ENCODE measurements at places on chromosomes 2 and 18. TPM values are rescaled to one million over a fixed set of nuclear protein-coding genes. Genes with fewer than 3 reads are reported as not detected.

- no peaks in the 10 kb centered on the region for H3K4me1 ChIP-seq
- H3K4me3 ChIP-seq = no peak overlapping the region
- no peak for DNase-seq
- no peaks in the 10 kb centered on the region for H3K36me3 ChIP-seq
These were observed 153.6 kb upstream of the DSEL start for GRCh38 chr18:67670024-67670543.

GRCh38 chr18:43160509-43160908 lies 45.0 kb upstream of the RIT2 start:
- no peak overlapping the region for H3K4me3 ChIP-seq
- no peak overlapping the region for H3K27ac ChIP-seq
- H3K27me3 ChIP-seq = no peaks in the 10 kb centered on the region
- DNase-seq = no peak

DNA sequence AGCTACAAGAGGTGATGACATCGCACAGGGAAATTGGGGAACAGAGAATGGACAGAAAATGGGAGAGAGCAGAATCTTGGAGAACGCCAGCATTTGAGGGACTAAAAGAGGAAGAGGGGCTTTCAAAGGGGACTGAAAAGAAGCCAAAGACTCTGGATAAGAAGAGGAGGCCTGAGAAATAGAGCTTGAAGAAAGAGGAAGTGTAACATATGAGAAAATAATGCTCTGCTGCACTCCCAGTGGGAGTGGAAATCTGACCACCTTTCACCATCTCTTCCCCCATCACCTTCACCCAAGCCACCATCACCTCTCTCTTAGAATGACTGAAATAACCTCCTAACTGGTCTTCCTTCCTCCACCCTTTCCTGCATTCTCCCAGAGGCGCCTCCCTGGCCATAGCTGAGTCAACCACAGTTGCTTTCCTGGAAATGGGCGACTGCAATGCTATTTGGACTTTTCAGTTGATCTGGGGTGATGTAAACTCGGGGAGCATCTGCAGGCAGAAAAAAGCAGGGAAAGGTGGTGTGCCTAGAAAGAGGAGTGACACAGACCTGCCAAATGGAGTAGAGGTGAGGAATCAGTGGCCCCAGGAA lies 16.8 kb downstream of the CXCR1 start:
- H3K36me3 ChIP-seq = peaks cover 10% of the 10 kb centered on the region
- no peak overlapping the region for H3K4me3 ChIP-seq
- H3K27me3 ChIP-seq = peaks cover 25% of the 10 kb centered on the region
- no peak for DNase-seq
- H3K27ac ChIP-seq = peak overlapping the region; percentile 33
- H3K4me1 ChIP-seq = peaks cover 12% of the 10 kb centered on the region

DNA sequence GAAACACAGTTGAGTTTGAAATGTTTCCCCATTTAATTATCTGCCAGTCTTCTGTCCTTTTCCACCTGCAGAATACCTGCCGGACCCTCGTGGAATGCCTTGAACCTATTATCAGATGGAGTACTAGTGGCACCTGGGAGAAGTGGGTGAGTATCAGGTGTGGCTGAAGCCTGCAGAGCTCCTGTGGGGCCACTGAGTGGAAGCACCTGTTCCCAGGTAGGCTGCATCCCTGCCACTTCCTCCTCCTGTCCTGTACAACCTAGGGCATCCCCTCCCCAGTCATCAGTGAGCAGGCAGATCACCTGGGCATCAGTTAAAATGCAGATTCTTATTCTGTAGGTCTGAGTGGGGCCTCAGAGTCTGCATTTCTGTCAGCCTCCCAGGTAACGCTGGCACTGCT lies 80.8 kb upstream of the BZW1 start:
- no peak overlapping the region for H3K27ac ChIP-seq
- no peak for DNase-seq
- H3K36me3 ChIP-seq = no peaks in the 10 kb centered on the region
- no peak overlapping the region for H3K4me3 ChIP-seq
- no peaks in the 10 kb centered on the region for H3K4me1 ChIP-seq

DNA sequence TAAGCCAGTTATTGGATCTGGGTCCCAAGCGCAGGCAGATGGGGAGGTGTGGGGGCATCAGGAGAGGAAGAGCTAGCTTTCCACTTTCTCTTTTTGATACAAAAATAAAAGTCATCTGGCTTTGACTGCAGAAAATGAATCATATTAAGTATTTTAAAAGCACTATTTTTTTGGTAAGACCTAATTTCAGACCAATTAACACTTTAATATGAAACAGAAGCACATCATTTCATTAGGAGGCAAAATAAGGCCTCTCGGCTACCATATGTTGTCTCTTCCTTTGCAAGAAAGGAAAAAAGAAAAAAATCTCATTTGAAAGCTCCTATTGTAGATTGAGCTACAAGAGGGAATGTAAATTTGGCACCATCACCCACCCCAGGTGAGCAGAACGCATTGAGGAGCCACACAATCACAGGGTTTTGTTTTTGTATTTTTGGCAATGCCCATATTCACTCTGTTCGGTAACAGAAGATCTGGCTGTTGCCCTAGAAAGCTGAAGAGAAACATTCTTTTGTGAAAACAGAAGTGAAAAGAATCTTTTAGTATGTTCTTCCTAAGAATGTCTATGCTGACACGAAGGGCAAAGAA lies 390.7 kb upstream of the ETAA1 start:
- H3K36me3 ChIP-seq = no peaks in the 10 kb centered on the region
- no peaks in the 10 kb centered on the region for H3K4me1 ChIP-seq
- H3K27ac ChIP-seq = no peak overlapping the region
- DNase-seq = no peak
- no peak overlapping the region for H3K4me3 ChIP-seq

GRCh38 chr2:166485558-166486178 lies 8.4 kb downstream of the SCN7A start:
- H3K4me1 ChIP-seq = no peaks in the 10 kb centered on the region
- H3K36me3 ChIP-seq = no peaks in the 10 kb centered on the region
- no peak for DNase-seq
- no peak overlapping the region for H3K27ac ChIP-seq
- H3K27me3 ChIP-seq = no peaks in the 10 kb centered on the region
- H3K4me3 ChIP-seq = no peak overlapping the region

GRCh38 chr2:77009307-77009706 lies 512.9 kb downstream of the LRRTM4 start:
- H3K27ac ChIP-seq = no peak overlapping the region
- DNase-seq = no peak

GRCh38 chr18:12443551-12443950 lies 35.8 kb downstream of the PRELID3A start:
- no peaks in the 10 kb centered on the region for H3K36me3 ChIP-seq
- H3K4me1 ChIP-seq = no peaks in the 10 kb centered on the region
- no peaks in the 10 kb centered on the region for H3K27me3 ChIP-seq
- DNase-seq = no peak

DNA sequence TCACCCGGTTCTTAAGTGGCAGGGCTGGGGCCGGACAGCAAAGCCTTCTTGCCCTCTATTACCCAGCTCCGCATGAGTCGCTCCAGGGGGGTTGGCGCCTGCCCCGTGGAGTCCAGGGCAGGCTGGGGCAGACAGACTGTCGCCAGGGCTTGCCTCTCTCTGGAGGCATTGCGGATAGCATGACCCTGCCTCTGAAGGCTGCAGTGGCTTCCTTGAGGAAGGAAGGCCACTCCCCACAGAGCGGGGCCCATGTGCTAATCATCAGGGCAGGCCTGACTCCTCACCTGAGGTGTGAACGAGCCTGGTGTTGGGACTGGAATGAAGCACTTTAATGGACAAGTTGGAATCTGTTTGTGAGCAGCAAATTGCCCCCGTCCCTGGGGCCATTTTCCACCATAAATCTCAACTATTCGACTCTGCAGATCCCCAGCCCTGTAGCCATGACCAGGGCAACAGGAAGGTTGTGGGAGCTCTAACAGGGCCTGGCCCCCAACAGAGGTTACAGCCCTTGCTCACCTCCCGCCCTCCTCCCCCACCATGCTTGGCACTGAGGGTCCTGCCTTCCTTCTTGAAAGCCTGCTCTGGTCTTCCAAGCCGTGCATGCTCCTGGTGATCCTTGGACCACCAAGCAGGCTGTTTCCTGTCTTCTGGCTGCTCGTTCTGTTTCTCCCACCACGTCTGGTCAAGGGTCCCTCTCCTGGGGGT lies 144.9 kb upstream of the HAAO start:
- H3K36me3 ChIP-seq = no peaks in the 10 kb centered on the region
- no peaks in the 10 kb centered on the region for H3K4me1 ChIP-seq
- H3K4me3 ChIP-seq = no peak overlapping the region
- peaks cover 8% of the 10 kb centered on the region for H3K27me3 ChIP-seq
- no peak overlapping the region for H3K27ac ChIP-seq

DNA sequence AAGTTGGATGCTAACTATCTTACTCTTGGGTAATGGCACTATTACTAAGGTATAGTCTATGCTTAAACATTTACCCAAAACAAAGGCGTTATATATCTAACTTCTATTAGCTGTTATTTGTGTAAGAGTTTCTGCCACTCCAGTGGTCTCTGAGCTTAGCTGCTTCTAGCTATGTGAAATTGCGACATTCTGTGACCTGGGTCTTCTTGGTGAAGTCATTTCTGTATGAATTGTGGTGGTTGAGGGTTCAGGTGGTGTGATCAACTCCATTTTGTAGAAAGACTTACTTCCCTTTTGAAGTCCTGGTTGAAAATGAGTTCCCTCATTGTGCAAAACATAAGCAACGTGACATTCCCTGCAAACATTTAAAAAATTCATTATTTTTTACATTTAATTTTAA lies 221.6 kb downstream of the PIK3C3 start:
- no peak overlapping the region for H3K27ac ChIP-seq
- no peaks in the 10 kb centered on the region for H3K36me3 ChIP-seq
- no peak overlapping the region for H3K4me3 ChIP-seq

Gene UGT1A6
- polyA plus RNA-seq = not detected

DNA sequence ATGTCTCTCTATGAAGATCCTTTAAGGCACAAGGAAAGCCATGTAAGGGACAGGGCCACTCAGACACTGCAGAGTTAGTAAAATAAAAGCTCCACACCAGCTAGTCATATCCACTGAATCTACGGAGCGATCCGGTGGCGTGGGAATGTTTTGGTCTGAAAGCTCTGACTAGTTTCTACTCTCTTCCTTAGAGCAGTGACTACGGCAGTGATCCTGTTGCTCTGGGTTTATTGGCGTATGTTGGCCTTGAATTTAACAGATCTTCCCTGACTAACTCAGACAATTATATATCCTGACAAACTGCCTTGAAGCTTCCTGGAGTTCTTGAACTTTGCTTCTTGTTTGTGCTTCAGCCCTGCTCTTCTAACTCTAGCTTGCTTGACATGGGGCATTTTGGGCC lies 115.3 kb upstream of the FZD5 start:
- no peak overlapping the region for H3K4me3 ChIP-seq
- H3K36me3 ChIP-seq = peaks cover 4% of the 10 kb centered on the region
- no peaks in the 10 kb centered on the region for H3K27me3 ChIP-seq
- H3K27ac ChIP-seq = no peak overlapping the region
- no peak for DNase-seq

- H3K27ac ChIP-seq = no peak overlapping the region
- no peak overlapping the region for H3K4me3 ChIP-seq
- DNase-seq = no peak
- H3K27me3 ChIP-seq = no peaks in the 10 kb centered on the region
- H3K4me1 ChIP-seq = no peaks in the 10 kb centered on the region
- H3K36me3 ChIP-seq = no peaks in the 10 kb centered on the region
These were observed 144.3 kb downstream of the CCDC102B start for GRCh38 chr18:68942230-68942629.

- no peak overlapping the region for H3K4me3 ChIP-seq
- H3K27ac ChIP-seq = no peak overlapping the region
- H3K27me3 ChIP-seq = no peaks in the 10 kb centered on the region
- H3K4me1 ChIP-seq = peaks cover 39% of the 10 kb centered on the region
These were observed 126.5 kb downstream of the ZNF407 start for GRCh38 chr18:74724186-74724585.

GRCh38 chr2:204282525-204282924 lies 262.8 kb upstream of the PARD3B start:
- DNase-seq = no peak
- H3K27ac ChIP-seq = no peak overlapping the region
- H3K36me3 ChIP-seq = no peaks in the 10 kb centered on the region
- H3K4me3 ChIP-seq = no peak overlapping the region

DNA sequence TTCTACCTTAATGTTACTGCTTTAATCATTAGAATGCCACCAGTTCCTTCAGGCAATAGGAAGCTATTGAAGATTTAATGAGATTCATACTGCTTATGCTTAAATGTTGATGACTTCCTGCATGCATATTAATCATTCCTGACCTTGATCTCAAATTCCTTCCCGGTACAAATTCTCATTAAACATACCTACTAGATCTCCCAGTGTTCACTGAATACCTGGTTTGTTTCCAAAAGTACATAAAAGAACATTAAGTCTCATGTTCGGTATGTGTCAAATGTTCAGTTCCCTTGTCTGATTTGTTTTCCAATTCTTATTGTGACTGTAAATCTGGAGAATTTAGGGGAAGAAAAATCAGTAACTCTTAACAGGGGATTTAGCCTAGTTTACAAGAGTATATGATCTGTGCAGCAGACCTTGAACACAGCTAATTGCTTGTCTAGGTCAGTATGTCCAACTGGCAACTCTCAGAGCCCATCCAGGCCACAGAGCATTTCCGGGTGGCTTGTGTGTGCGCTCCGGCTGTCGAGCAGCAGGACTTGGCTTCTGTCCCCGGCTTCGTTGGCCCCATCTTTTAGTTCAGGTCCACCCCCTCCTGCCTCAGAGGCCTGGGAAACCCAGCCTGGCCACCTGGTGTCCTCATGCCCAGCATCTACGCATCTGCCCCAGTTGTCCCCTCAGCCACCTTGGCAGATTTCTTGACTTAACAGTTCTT lies 13.1 kb downstream of the METAP1D start:
- peaks cover 8% of the 10 kb centered on the region for H3K36me3 ChIP-seq
- peaks cover 14% of the 10 kb centered on the region for H3K4me1 ChIP-seq
- H3K27me3 ChIP-seq = no peaks in the 10 kb centered on the region
- no peak overlapping the region for H3K4me3 ChIP-seq
- no peak for DNase-seq
- H3K27ac ChIP-seq = peak overlapping the region; percentile 70

All from naive B cell (primary cell).